ENCODE measurements at places on chromosomes 5 and 9.
A peak's percentile ranks its signal among the peaks of the same experiment; 100 is the strongest.

- DNase-seq = no peak
Observed at GRCh38 chr9:87531370-87532295, 34.0 kb downstream of the DAPK1 start.

DNA sequence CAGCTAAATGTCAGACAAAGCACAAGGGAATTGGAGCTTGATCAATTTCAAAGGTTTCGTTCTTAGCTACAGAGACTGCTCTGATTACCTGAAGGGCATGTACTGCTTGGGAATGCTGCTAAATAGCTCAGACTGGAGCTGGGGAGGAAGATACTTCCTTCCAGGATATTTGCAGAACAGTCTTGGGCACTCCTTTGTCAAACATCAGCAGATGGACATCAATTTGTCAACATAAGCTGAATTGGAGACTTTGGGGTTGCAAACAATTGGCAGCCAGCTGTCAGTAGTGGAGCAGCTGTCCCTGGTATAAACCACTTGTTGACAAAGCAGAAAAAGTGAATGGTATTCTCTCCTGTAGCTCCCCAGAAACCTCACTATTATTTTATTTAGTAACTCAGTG is 182.0 kb downstream of the CCDC192 start:
- DNase-seq = peak; percentile 29

DNA sequence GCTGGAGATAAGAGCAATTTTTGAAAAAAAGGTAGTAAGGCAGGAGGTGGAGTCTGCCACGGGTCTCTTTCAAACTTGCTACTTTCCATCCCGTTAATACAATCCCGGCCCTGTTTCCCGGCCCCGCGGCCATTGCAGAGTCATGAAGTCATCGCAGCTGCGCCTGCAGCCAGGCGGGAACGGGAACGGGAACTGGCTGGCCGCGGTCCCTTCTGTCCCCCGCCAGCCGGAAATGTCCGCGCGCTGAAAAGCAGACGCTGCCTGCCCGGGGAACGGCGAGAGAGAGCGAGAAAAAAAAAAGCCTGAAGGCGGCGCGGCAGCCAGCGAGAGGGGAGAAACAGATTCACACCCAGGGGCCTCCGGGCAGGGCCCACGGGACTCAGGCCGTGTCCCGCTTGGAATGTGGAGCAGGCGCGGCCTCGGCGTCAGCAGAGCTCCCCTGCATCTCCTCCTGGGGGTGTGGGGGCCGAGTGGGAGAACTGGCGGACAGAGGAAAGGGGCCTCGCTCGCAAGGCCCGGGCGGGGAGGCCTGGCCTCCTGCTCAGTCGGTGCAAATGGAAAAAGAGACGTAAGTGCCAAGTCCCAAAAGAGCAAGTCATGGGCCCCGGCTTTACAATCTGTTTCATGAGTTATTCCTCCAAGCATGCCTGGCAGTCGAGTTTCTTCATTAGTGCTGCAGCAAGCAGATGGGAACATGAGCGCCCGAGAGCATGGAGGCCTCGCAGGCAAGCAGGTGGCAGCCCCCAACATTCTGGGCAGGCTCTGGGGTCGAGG is 201.2 kb upstream of the GAS1 start:
- peak; percentile 2 for DNase-seq

GRCh38 chr5:81778642-81779041 is 27.7 kb upstream of the SSBP2 start:
- DNase-seq = no peak

DNA sequence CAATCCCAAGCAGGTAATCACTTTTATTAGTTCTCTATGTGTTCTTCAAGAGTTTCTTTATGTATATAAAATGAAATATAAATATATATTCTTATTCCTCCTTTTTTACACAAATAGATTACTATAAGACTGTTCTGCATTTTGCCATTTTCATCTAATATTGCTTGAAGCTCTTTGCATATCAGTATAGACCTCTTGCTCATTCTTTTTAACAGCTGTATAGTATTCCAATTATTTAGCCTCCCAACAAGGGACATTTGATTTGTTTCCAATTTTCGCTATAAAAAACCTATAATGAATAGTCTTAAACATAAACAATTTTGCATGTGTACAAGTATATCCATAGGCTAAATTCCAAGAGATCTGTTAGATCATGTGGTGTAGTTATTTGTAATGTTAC is 25.2 kb downstream of the CETN3 start:
- no peak for DNase-seq

DNA sequence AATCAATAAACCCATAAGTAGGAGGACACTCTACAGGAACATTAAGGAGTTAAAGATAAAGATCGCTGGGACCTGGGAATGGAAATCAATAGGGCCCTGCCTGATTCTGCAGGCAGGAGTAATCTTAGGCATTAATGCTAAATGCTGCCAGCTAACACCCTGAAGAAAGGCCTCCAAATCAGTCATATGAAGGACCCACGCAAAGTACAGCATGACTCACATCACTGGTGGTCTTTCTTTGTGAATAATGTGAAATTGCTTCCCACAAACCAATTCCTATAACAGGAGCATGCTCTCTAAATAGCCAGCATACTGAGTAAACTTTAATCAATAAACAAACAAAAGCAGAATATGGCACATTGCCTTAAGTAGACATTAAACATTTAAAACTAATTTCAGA is 172.3 kb downstream of the SEMA5A start:
- DNase-seq = no peak

- DNase-seq = no peak
Observed at GRCh38 chr5:148014276-148014675, 49.5 kb upstream of the SPINK5 start.

- peak; percentile 66 for DNase-seq
Observed at GRCh38 chr5:138305797-138306196, 25.8 kb downstream of the CDC25C start.

DNA sequence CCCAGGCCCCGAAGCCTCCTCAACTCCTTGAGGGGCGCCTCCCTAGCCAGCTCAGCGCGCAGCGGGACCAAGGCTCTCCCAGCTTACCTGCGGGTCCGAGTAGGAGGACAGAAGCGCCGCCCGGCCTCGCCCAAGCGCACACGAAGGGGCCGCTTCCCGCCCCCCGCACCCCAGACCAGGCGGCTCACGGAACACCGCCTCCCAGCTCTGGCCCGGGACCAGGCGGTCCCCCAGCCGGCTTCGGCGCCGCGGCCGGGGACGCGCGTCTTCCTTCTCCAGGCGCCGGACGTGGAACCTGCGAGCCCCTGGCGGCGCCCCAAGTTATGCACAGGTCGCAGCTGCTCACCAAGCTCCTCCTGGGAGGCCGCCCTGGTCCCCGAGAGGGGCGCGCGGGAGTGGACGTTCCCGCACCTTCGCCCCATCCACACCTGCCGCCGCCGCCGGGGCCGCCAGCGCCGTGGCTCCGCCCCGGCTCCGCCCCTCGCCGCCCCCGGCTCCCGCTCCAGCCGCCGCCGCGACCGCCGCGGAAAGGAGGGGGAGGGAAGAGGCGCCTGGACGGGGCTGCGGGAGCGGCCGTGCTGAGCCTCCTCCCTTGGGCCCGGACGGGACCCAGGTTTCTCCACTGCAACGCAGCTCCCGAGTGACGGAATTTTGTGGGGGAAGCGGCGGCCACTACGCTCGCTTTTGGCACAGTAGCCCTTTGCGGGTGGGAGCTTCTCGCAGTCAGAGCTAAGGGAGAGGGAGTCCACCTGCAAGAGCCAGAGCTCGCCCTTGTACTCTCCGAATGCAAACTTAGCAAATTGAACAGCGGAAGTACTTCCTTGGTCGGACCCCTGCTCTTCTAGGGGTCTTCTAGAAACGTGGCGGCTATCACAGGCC is 77.5 kb upstream of the IFNE start:
- DNase-seq = no peak

GRCh38 chr5:68464424-68464823 is 248.9 kb downstream of the PIK3R1 start:
- no peak for DNase-seq

- DNase-seq = no peak
Observed at GRCh38 chr9:98185021-98185567, 7.3 kb downstream of the CORO2A start.

GRCh38 chr9:111610149-111610548 is 10.7 kb upstream of the PTGR1 start:
- DNase-seq = no peak

DNA sequence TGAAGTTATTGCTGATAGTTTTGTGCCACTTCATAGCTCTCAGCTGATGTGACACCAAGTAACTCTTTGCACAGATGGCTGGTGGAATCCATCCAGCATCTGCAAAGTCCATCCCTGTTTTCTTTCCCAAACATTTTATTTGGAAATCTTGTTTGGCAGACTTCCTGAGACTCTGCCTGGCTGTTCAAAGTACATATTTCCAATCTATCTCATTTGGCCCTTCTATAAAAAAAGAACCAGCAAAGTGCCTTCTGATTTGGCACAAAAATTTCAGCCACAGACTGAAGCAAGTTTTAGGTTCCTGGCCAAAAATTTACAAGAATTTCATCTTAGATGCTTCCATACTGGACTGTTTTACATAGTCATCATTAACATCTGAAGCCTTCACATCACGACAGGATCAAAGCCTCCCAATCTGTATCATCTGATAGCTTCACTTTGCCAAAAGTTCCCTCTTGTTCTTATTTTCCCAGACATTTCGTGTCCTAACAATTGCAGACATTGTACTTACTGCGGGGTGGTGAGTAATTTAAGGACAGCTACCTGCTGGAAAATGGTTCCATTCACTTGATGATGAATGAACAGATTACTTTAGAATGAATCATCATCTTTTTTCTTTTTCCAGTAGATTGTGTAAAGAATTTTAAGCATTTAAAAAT is 377.3 kb downstream of the KIAA0825 start:
- DNase-seq = no peak

DNA sequence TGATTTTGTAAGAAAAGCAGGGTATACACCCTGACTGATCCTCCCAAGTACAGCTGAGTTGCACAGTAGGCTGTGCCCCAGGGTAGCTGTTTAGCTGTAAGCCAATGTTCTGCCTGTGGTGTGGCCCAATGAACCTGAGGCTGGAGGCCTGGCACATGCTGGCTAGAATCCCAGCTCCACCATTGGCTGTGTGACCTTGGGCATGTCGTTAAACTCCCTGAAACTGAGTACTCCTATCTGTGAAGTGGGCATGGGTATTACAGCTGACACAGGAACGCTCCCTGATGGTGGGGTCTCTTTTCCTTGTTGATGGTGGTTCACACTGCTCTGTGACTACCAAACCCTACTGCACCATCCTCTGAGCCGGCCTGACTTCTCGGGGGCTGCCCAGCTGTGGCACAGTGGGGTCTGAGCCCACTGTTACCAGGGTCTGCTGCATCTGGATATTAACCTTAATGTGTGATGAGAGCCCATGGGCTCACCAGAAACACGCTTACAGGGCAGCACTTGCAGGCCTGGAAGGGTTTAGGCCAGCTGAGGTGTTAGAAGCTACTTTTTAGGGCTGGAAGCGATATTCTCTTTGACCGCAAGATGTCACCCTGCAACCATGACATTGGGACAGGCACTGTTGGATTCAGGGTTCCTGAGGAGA is 7.0 kb upstream of the GADD45G start:
- peak; percentile 49 for DNase-seq

DNA sequence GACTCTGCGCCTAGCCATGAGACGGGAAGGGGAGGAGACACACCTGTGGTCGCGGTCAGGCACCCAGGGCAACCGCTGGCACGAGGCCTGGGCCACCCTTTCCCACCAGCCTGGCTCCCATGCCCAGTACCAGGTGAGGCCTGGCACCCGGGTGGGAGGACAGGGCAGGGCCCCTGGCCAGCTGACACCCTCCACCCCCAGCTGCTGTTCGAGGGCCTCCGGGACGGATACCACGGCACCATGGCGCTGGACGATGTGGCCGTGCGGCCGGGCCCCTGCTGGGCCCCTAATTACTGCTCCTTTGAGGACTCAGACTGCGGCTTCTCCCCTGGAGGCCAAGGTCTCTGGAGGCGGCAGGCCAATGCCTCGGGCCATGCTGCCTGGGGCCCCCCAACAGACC is 5.0 kb downstream of the MAMDC4 start:
- no peak for DNase-seq

GRCh38 chr5:154484393-154485095 is 6.5 kb upstream of the HAND1 start:
- no peak for DNase-seq

DNA sequence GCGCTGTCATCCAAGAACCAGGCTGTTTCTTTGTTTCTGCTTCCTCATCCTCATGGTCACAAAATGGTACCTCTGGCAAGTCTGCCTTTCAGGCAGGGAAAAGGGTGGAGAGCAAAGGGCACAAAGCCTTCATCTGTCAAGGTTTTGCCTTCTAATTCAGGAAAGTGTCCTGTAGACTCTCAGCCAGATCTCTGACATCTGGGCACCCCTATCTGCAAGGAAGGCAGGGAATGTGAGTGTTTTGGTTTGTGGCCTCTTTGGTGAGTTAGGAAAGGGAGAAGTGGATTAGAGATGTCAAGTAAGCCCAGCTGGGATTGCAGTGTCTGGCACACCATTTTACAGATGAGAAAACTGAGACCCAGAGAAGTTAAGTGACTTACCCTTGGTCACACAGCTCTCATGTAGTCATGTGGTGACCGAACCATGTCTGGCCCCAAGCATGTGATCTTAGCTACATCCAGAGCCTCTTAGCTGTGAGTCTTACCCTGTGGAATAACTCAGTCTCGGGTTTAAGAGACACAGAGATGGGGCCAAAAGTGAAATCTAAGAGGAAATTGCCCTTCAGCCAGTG is 115.6 kb upstream of the SAP30L start:
- no peak for DNase-seq

DNA sequence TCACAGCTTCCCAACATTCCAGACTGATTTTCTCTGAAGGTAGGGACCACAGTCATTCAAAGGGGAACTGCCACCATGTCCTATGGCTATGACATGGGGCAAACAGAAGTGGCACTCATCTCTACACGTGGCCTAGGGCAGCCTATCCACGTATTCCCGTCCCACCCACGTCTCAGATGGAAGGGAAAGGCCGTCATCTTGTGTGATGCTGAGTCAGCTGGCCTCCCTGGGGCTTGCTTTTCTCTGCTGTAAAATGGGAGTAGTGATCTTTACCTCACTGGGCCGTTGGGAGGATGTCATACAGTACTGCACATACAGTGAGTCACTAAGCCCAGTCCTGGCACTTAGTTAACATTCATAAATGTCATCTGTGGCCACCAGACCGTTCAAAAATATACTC is 72.3 kb downstream of the RAPGEF1 start:
- no peak for DNase-seq
